Lung (tissue), 17 donors: ENCODE measurements at places on chromosomes 7 and 10. TPM values are rescaled to one million over a fixed set of nuclear protein-coding genes. Genes with fewer than 3 reads are reported as not detected.

The CTAGE4 gene
- total RNA-seq, result 4.4 TPM

The METTL27 gene
- total RNA-seq, result 22.1 TPM

The PRSS37 gene
- not detected for total RNA-seq

The BMPR1A gene
- 66.2 TPM for total RNA-seq

The ASCC1 gene
- 28.9 TPM for total RNA-seq

The CYP2C19 gene
- 1.8 TPM for total RNA-seq

The ARMC3 gene
- 32.8 TPM for total RNA-seq

The TFAM gene
- total RNA-seq, result 25.3 TPM

The CLDN4 gene
- total RNA-seq, result 150 TPM

The TLX1 gene
- not detected for total RNA-seq

The DRGX gene
- not detected for total RNA-seq

GRCh38 chr10:84392181-84392580 is 63.8 kb downstream of the CCSER2 start:
- H3K4me3 ChIP-seq, result no peak overlapping the region
- H3K36me3 ChIP-seq, result peaks cover 12% of the 10 kb centered on the region

DNA sequence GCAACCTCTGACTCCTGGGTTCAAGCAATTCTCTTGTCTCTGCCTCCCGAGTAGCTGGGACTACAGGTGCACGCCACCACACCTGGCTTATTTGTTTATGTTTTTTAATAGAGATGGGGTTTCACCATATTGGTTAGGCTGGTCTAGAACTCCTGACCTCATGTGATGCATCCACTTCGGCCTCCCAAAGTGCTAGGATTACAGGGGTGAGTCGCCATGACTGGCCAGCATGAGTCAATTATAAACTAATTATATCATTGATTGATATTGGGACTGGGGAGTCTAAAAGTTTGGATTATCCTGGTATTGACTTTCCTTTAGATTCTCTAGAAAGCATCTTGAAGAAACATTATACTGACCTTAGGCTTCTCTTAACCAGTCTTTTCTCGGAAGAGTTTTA is 73.9 kb upstream of the CCNY start:
- no peak for DNase-seq
- no peaks in the 10 kb centered on the region for H3K27me3 ChIP-seq
- peaks cover 8% of the 10 kb centered on the region for H3K4me1 ChIP-seq
- H3K36me3 ChIP-seq, result no peaks in the 10 kb centered on the region
- no peak overlapping the region for H3K4me3 ChIP-seq
- no peak overlapping the region for H3K27ac ChIP-seq

GRCh38 chr7:140645166-140645900 is 4.7 kb upstream of the DENND2A start:
- no peaks in the 10 kb centered on the region for H3K36me3 ChIP-seq
- H3K4me3 ChIP-seq, result no peak overlapping the region
- DNase-seq, result no peak
- no peaks in the 10 kb centered on the region for H3K27me3 ChIP-seq

GRCh38 chr7:24891311-24891735 is 88.7 kb downstream of the OSBPL3 start:
- no peaks in the 10 kb centered on the region for H3K4me1 ChIP-seq
- no peaks in the 10 kb centered on the region for H3K36me3 ChIP-seq
- H3K4me3 ChIP-seq, result no peak overlapping the region
- no peaks in the 10 kb centered on the region for H3K27me3 ChIP-seq

GRCh38 chr7:150958597-150958996 is 19.5 kb downstream of the KCNH2 start:
- no peak overlapping the region for H3K4me3 ChIP-seq
- H3K27me3 ChIP-seq, result no peaks in the 10 kb centered on the region
- DNase-seq, result no peak
- H3K4me1 ChIP-seq, result no peaks in the 10 kb centered on the region

- DNase-seq, result no peak
- no peak overlapping the region for H3K27ac ChIP-seq
- H3K36me3 ChIP-seq, result no peaks in the 10 kb centered on the region
- H3K4me3 ChIP-seq, result no peak overlapping the region
- no peaks in the 10 kb centered on the region for H3K27me3 ChIP-seq
- H3K4me1 ChIP-seq, result no peaks in the 10 kb centered on the region
Measured at GRCh38 chr7:34260279-34260678, 354.9 kb downstream of the BMPER start.

DNA sequence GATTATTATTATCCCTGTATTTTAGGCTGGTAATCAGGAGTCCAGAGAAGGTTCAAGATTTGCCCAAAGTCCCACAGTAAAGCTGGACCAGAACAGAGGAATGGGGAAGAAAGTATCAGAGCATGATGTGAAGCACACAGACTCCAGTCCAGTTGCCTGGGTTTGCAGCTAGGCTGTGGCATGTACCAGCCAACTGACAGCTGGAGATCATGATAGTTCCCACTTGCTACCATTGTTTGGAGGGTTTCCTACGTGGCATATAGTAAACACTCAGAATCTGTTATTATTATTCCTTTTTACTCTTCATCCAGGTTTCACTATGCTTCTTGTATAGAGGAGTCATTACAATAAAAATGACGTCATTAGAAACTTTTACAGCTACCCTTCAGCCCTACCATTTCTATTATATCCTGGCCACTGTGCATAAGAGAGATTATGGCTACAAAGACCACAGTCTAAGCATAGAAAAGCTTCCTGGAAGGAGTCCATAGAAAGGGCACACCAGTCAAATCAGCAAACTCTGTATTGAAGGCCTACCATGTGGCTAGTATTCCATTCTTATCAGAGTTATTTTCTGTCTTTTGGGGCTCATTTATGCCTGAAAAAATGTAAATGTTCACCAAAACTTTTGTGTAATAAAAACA is 66.6 kb downstream of the MTPN start:
- H3K27me3 ChIP-seq, result no peaks in the 10 kb centered on the region
- no peaks in the 10 kb centered on the region for H3K36me3 ChIP-seq
- H3K27ac ChIP-seq, result no peak overlapping the region
- no peak for DNase-seq
- H3K4me1 ChIP-seq, result peaks cover 8% of the 10 kb centered on the region

- no peaks in the 10 kb centered on the region for H3K27me3 ChIP-seq
- no peaks in the 10 kb centered on the region for H3K36me3 ChIP-seq
- no peak for DNase-seq
- no peak overlapping the region for H3K4me3 ChIP-seq
- H3K4me1 ChIP-seq, result peaks cover 4% of the 10 kb centered on the region
- H3K27ac ChIP-seq, result no peak overlapping the region
Measured at GRCh38 chr7:51280156-51280555, 36.5 kb downstream of the COBL start.

- no peaks in the 10 kb centered on the region for H3K36me3 ChIP-seq
- no peaks in the 10 kb centered on the region for H3K4me1 ChIP-seq
- DNase-seq, result no peak
- H3K27me3 ChIP-seq, result no peaks in the 10 kb centered on the region
Measured at GRCh38 chr10:61608255-61609033, 54.3 kb upstream of the CABCOCO1 start.

DNA sequence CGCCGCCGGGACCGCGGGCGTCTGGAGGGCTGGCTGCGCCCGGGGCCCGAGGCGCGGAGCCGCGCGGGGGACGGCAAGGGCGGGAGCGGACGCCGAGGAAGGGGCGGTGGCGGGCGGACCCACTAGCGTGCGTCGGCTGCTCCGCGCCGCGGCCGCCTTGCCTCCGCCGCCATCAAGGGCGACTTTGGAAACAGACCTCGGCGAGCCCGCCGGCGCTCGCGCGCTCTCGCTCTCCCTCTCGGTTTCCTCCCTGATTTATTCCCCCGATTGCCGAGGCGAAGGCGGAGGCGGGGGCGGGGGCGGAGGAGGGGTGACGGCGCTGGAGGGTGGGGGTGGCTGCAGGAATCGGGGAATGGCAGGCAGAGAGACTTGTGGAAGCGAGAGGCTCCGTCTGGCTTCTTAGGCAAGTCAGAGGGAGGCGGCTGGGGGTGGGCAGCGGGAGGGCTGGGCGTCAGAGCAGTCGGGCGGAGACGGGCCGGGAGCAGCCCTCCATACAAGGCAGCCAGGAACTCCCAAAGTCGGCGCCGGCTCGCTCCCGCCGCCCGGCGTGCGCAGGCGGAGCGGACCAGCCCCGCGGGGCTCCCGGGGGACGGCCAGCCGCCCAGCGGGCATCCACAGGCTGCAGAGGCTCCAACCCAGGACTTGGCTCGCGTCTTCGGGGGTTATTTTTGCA is at the start of gene CACNA2D1:
TSS of gene CACNA2D1 (minus strand) at position 231 of the 673 bp plus-strand sequence.
- no peaks in the 10 kb centered on the region for H3K4me1 ChIP-seq
- H3K36me3 ChIP-seq, result no peaks in the 10 kb centered on the region
- H3K4me3 ChIP-seq, result peak within 1 kb of the TSS; percentile 63
- H3K27ac ChIP-seq, result peak within 1 kb of the TSS; percentile 74

DNA sequence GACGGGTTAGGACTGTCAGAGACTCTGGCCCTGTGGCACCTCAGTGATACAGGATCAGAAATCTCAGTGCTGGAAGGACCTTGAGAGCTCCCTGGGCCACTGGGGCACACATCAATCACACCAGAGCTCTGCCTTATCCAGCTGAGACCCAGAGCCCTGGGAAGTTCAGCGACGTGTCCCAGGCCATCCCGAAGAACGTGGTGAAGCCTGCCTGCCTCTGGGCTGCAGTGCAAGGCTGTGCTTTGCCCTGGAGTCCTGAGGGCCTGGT is 79.8 kb upstream of the MGMT start:
- peaks cover 2% of the 10 kb centered on the region for H3K4me1 ChIP-seq
- no peaks in the 10 kb centered on the region for H3K27me3 ChIP-seq
- H3K4me3 ChIP-seq, result no peak overlapping the region
- no peak overlapping the region for H3K27ac ChIP-seq
- no peaks in the 10 kb centered on the region for H3K36me3 ChIP-seq
- no peak for DNase-seq

GRCh38 chr7:7157177-7157886 is 25.0 kb upstream of the C1GALT1 start:
- H3K36me3 ChIP-seq, result no peaks in the 10 kb centered on the region
- H3K4me3 ChIP-seq, result no peak overlapping the region
- peak overlapping the region; percentile 31 for H3K27ac ChIP-seq

GRCh38 chr7:582931-583330 is 63.3 kb upstream of the PDGFA start:
- H3K27me3 ChIP-seq, result no peaks in the 10 kb centered on the region
- DNase-seq, result no peak
- H3K4me1 ChIP-seq, result peaks cover 3% of the 10 kb centered on the region
- H3K27ac ChIP-seq, result no peak overlapping the region

- DNase-seq, result no peak
- H3K4me3 ChIP-seq, result no peak overlapping the region
- peaks cover 23% of the 10 kb centered on the region for H3K36me3 ChIP-seq
- no peak overlapping the region for H3K27ac ChIP-seq
- no peaks in the 10 kb centered on the region for H3K27me3 ChIP-seq
Measured at GRCh38 chr10:71832967-71833366, 18.1 kb downstream of the PSAP start.

GRCh38 chr10:5632446-5632845 is 33.9 kb downstream of the ASB13 start:
- H3K27me3 ChIP-seq, result no peaks in the 10 kb centered on the region
- H3K36me3 ChIP-seq, result no peaks in the 10 kb centered on the region
- H3K4me1 ChIP-seq, result peaks cover 4% of the 10 kb centered on the region
- H3K27ac ChIP-seq, result peak overlapping the region; percentile 87

DNA sequence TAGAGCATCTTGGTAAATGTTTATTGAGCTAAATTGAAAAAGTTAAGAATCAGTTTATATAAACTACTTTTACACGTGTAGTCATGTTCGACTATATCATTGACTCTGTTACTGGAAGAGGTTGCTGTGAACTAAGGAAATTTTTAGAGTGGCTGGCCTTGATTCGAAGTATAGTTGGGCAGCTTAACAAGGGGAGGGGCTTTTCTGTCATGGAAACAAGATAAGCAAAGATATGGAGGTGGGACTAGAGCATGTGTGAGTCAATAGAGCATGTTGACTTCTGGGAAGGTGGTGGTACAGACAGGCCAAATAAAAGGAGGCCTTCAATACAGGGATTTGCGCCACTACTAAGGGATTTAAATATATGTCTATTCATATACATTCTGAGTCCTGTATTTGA is 7.6 kb downstream of the ATP5F1C start:
- no peaks in the 10 kb centered on the region for H3K4me1 ChIP-seq
- H3K36me3 ChIP-seq, result peaks cover 9% of the 10 kb centered on the region
- H3K27ac ChIP-seq, result no peak overlapping the region
- no peak overlapping the region for H3K4me3 ChIP-seq
- DNase-seq, result no peak
- no peaks in the 10 kb centered on the region for H3K27me3 ChIP-seq

DNA sequence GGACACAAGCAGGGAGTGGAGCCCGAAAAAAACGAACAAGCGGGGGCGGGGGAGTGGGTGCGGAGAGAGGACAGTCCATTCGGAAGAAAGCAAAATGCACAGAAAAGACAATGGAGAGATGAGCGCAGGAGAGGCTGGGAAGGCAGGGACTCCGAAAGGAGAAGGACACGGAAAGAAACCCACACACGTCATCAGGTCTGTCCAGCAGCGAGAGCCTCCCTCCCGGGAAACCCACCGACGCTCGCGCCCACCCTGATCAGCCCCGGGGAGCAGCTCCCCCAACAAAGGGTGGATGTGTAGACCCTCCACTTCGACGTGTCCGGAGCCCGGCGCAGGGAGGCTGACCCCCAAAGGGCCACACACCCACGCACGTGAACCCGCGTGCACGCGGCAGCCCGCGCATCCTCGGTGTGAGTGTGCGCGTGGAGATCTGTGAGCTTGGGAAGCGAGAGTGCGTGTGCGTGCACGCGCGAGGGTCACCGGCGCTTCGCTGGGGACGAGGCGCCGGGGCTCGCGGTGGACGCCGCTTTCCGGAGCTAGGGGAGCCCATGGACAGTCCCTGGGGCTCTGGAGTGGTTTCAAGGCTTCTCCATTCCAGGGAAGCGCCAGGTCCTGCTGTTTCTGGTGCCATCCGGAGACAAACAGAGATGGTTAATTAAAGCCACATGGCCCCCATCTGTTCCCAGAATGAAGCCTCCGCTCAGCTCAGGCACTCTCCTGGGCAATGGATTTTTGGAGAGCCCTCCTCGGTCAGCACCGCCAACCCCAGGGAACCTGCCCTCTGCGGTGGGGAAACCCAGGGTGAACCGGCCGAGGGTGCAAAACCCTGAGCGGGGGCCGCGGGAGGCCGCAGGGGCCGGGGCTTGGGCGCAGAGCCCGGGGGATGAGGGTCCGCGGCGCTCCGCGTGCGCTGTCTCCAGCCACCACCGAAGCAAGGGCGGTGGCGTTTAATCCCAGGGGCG is 916 bp downstream of the LAMB1 start:
- no peaks in the 10 kb centered on the region for H3K27me3 ChIP-seq
- H3K27ac ChIP-seq, result peak overlapping the region; percentile 68
- H3K36me3 ChIP-seq, result no peaks in the 10 kb centered on the region
- H3K4me1 ChIP-seq, result peaks cover 17% of the 10 kb centered on the region
- peak; percentile 53 for DNase-seq

- H3K4me1 ChIP-seq, result no peaks in the 10 kb centered on the region
- no peaks in the 10 kb centered on the region for H3K36me3 ChIP-seq
- DNase-seq, result no peak
- H3K27me3 ChIP-seq, result peaks cover 4% of the 10 kb centered on the region
Measured at GRCh38 chr10:125283191-125283835, 123.0 kb upstream of the CTBP2 start.

GRCh38 chr10:86329896-86330680 is 36.5 kb downstream of the GRID1 start:
- H3K27ac ChIP-seq, result no peak overlapping the region
- DNase-seq, result no peak
- H3K36me3 ChIP-seq, result no peaks in the 10 kb centered on the region
- H3K4me1 ChIP-seq, result no peaks in the 10 kb centered on the region
- H3K4me3 ChIP-seq, result no peak overlapping the region

GRCh38 chr10:54650547-54650946 is 150.5 kb downstream of the PCDH15 start:
- DNase-seq, result no peak
- no peak overlapping the region for H3K27ac ChIP-seq
- no peaks in the 10 kb centered on the region for H3K27me3 ChIP-seq
- H3K4me1 ChIP-seq, result no peaks in the 10 kb centered on the region

- H3K4me3 ChIP-seq, result peak overlapping the region; percentile 39
- H3K27me3 ChIP-seq, result no peaks in the 10 kb centered on the region
- DNase-seq, result peak; percentile 99
- H3K27ac ChIP-seq, result peak overlapping the region; percentile 93
- H3K36me3 ChIP-seq, result no peaks in the 10 kb centered on the region
Measured at GRCh38 chr7:99504281-99504602, 220 bp upstream of the ZKSCAN5 start.
